ENCODE measurements at places on chromosomes 12 and 14. TPM values are rescaled to one million over a fixed set of nuclear protein-coding genes. Genes with fewer than 3 reads are reported as not detected.

ADSS1 gene
- 12.8 TPM for total RNA-seq

SYNDIG1L gene
- under 0.01 TPM for total RNA-seq

FOXN4 gene
- total RNA-seq, result not detected

SLCO1C1 gene
- total RNA-seq, result 0.32 TPM

VAMP1 gene
- total RNA-seq, result 8.4 TPM
